ENCODE measurements at places on chromosomes 3 and 15.

DNA sequence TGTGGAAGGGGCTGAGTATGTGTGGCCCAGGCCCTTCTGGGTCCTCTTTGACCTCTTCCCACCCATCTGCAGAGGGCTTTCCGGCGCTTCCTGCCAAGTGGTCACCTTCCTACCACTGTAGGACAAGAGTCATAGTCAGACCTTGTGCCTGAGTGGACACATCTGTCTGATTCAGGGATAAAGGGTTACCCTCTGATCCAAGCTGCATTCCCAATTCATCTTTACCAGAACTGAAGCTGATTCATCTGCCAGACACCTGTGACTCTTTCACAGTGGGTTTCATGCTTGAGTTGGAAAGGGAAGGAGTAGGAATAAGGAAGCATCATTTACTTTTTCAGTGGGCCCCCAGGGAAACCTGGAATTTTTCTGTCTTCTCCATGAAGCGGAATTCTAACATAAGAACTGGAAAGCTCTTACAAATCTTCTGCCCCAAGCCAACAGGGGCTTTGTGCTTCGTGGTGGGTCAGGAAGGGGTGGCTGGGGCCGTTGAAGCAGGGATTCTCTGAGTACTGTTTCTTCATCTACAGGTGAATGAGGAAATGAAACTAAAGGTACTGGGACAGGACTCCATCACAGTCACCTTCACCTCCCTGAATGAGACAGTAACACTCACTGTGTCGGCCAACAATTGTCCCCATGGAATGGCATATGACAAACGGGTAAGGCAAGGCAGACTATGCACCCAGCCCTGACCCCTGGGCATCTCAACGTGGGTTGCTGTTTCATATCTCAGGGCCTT, 46.4 kb downstream of the C3orf20 start:
- peaks cover 3% of the 10 kb centered on the region for H3K36me3 ChIP-seq
- H3K27me3 ChIP-seq = peaks cover 5% of the 10 kb centered on the region
- H3K4me3 ChIP-seq = no peak overlapping the region
- DNase-seq = no peak
- H3K4me1 ChIP-seq = peaks cover 5% of the 10 kb centered on the region

GRCh38 chr3:188559856-188560255, 405.9 kb downstream of the LPP start:
- H3K36me3 ChIP-seq = peaks cover 4% of the 10 kb centered on the region
- H3K4me3 ChIP-seq = no peak overlapping the region

DNA sequence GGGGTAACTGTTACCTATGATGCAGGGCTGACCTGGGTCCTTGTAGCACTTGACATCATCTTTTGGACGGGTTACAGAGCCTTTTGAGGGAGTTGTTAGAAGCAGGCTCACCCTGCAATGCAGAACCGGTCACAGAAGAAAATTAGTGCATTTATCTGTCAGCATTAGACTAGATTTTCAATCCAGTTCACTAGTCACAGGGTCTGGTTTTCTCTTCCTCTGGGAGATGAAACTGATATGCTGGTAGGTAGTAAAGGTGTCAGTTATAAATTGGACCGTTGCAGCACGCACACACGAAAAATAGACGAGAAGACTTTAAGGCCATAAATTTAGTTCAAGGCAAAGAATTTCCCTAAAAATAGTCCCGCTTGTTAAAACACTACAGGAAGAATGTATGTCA, 532.3 kb upstream of the ATP11B start:
- H3K27me3 ChIP-seq = peaks cover 11% of the 10 kb centered on the region
- no peak overlapping the region for H3K4me3 ChIP-seq
- DNase-seq = no peak
- H3K36me3 ChIP-seq = no peaks in the 10 kb centered on the region

- H3K27me3 ChIP-seq = no peaks in the 10 kb centered on the region
- H3K27ac ChIP-seq = peak overlapping the region; percentile 83
- DNase-seq = peak; percentile 34
- peaks cover 14% of the 10 kb centered on the region for H3K36me3 ChIP-seq
Measured at GRCh38 chr15:63544258-63545026, 40.0 kb downstream of the USP3 start.

DNA sequence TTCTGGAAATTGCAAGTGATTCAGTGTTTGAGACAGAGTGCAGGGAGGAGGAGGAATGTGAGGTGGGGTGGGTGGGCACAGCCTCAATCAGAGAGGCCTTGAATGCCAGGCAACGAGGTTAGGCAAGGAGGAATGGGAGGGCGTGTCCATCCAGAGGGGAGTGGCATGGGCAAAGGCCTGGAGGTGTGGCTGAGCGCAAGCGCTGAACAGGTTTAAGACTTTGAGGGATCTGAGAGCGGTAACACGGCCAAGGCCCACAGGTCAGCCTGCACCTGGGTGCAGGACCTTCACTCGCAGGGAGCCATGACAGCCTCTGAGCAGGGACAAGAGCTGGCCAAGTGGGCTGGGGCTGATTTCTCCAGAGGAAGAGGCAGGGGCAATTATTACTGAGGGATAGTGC, 125.9 kb downstream of the TPRA1 start:
- no peaks in the 10 kb centered on the region for H3K4me1 ChIP-seq
- H3K4me3 ChIP-seq = no peak overlapping the region
- no peak for DNase-seq
- H3K36me3 ChIP-seq = peaks cover 3% of the 10 kb centered on the region
- peaks cover 20% of the 10 kb centered on the region for H3K27me3 ChIP-seq

GRCh38 chr3:80307844-80308243, 540.0 kb upstream of the ROBO1 start:
- H3K36me3 ChIP-seq = no peaks in the 10 kb centered on the region
- no peaks in the 10 kb centered on the region for H3K4me1 ChIP-seq
- no peaks in the 10 kb centered on the region for H3K27me3 ChIP-seq
- no peak for DNase-seq
- no peak overlapping the region for H3K4me3 ChIP-seq

- no peak overlapping the region for H3K4me3 ChIP-seq
- DNase-seq = no peak
- H3K27ac ChIP-seq = no peak overlapping the region
- no peaks in the 10 kb centered on the region for H3K4me1 ChIP-seq
Measured at GRCh38 chr3:145357453-145357852, 803.5 kb downstream of the PLOD2 start.

DNA sequence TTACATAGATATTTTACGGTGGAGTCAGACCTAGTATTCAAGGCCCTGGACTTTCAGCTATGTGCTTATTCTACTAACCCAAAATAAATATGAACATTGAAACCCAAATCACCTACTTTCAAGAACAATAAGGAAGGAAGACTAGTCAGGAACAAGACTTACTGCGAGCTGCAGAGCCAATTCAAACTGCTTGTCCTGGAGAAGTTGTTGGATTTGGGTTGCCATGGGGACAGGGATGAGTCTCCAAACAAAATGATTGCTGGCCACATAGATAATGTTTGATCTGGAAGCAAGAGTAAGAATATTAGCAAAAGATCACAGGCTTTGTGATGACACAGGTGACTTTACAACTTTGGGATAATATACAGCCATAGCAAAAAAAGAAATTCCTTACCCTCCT, 21.6 kb upstream of the PLA2G4F start:
- H3K27ac ChIP-seq = peak overlapping the region; percentile 24
- peaks cover 50% of the 10 kb centered on the region for H3K36me3 ChIP-seq
- H3K27me3 ChIP-seq = no peaks in the 10 kb centered on the region
- H3K4me3 ChIP-seq = no peak overlapping the region
- DNase-seq = no peak
- H3K4me1 ChIP-seq = no peaks in the 10 kb centered on the region

- H3K27me3 ChIP-seq = peaks cover 2% of the 10 kb centered on the region
- DNase-seq = no peak
- H3K4me1 ChIP-seq = no peaks in the 10 kb centered on the region
Measured at GRCh38 chr3:159144472-159144871, 342.6 kb downstream of the MFSD1 start.

DNA sequence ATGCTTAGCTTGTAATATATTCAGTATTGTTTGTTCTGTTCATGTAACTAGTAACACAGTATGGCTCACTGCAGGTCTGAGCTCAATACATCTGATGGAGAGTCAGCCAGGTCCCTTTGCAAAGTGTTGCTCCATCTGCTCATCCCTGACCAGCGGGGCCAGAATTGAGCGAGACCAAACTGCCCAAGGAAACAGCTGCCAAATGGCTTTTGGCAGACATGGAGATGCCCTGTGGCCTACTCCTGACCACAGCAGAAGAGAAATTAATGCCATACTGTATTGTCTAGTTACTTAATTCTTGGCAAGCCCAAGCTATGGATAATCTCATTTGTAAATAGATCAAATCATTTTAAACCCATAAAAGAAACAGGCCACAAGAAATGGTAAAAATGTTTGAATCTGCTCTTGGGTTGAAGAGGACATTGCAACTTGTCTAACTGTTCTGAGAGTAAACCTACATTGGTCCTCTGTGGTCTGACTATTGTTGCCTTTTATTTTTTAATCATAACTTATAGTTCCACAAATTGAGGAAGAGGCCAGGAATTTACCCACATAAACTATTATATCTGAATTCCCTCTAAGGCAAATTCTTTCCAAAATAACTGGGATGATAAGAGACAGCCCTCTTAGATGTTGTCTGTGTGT, 209.5 kb downstream of the EBLN2 start:
- H3K4me3 ChIP-seq = no peak overlapping the region
- no peaks in the 10 kb centered on the region for H3K4me1 ChIP-seq
- H3K27me3 ChIP-seq = no peaks in the 10 kb centered on the region

DNA sequence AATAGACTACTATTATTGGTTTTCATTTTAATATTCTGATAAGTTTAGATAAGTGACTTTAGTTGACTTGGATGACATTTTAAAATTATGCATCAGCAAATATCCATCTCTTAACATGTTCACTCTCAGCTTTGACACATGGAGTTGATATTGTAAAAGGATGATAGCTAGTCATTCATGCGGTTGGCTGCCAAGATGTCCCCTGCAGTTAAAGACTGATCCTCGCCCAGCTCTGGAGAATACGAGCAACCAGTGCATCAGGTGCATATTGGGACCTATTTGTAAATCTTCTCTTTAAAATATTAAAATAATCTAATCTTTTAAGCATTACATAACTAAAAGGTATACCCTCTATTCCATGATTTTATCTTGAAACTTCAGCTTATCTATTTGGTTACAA, 41.9 kb downstream of the EPHB1 start:
- DNase-seq = no peak
- no peak overlapping the region for H3K27ac ChIP-seq
- peaks cover 12% of the 10 kb centered on the region for H3K4me1 ChIP-seq
- H3K4me3 ChIP-seq = no peak overlapping the region

- H3K27me3 ChIP-seq = peaks cover 2% of the 10 kb centered on the region
- H3K4me1 ChIP-seq = peaks cover 8% of the 10 kb centered on the region
- H3K27ac ChIP-seq = no peak overlapping the region
Measured at GRCh38 chr15:67937153-67937761, 97.4 kb upstream of the RNU6-1 start.

- H3K4me3 ChIP-seq = no peak overlapping the region
- peaks cover 8% of the 10 kb centered on the region for H3K27me3 ChIP-seq
- no peak for DNase-seq
- no peaks in the 10 kb centered on the region for H3K36me3 ChIP-seq
Measured at GRCh38 chr15:58217460-58217859, 79.3 kb downstream of the AQP9 start.

- no peak overlapping the region for H3K4me3 ChIP-seq
- DNase-seq = no peak
- no peaks in the 10 kb centered on the region for H3K4me1 ChIP-seq
- H3K27me3 ChIP-seq = no peaks in the 10 kb centered on the region
Measured at GRCh38 chr3:100769693-100770092, 60.4 kb downstream of the TFG start.

DNA sequence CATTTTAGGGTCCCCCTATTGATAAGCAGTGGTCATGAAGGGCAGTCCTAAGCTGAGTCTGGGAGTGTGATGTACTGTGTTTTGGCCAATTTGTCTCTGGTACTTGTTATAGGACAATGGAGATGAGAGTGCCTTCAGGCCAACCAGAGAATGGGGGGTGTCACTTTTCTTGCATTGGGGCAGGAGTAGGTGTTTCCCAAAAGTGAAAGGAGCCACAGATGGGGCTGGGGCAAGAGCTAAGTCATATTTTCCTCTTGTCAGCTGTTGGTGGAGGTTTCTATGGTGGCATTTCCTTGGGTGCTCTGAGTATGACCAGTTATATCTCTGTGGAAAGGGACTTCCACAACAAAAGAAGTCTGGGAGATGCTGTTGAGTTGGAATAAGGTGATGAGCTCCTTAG, 24.7 kb upstream of the BSN start:
- peaks cover 4% of the 10 kb centered on the region for H3K4me1 ChIP-seq
- no peak overlapping the region for H3K4me3 ChIP-seq
- H3K27me3 ChIP-seq = no peaks in the 10 kb centered on the region
- DNase-seq = no peak

DNA sequence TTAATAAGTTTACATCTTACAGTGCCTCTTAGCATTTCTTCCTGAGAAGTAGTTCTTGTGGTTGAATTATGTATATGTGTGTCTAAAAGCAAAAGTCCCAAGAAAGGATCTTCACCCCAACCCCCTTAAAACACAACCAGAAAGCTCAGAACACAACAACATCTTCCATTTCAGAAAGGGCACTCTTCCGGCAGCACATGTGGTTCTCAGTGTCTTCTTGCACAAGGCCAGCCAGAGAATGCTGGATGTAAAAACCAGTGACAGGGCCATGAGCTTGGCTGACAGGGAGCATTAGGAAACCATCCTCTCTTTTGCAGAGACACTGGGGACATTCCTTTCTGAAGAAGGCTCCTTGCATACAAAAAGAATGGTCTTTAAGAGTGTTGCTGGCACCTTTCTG, 45.0 kb downstream of the EEFSEC start:
- no peak for DNase-seq
- H3K27ac ChIP-seq = no peak overlapping the region
- peaks cover 13% of the 10 kb centered on the region for H3K36me3 ChIP-seq
- H3K4me3 ChIP-seq = no peak overlapping the region
- H3K4me1 ChIP-seq = no peaks in the 10 kb centered on the region
- no peaks in the 10 kb centered on the region for H3K27me3 ChIP-seq

GRCh38 chr15:41292521-41292920, 39.9 kb downstream of the OIP5 start:
- H3K4me3 ChIP-seq = no peak overlapping the region
- H3K27me3 ChIP-seq = no peaks in the 10 kb centered on the region
- no peak for DNase-seq

DNA sequence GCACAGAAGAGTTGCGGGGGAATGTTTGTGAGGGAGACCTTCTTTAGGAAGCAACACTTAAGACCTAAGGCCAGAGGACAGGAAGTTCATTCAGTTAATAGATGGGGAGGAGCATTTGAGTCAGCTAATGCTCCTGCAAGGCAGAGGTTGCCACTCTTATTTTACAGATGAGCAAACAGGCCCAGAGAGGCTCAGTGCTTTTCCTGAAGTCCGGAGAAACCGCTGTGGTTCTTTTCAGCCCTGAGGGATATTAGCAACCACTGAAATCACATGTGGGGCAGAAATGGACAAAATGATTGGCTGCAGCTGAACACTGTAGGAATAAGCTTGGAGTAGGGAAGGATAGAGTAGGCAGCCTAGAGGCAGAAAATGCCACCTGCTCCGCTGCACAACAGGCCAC, 33.3 kb upstream of the RTP4 start:
- no peak for DNase-seq
- H3K36me3 ChIP-seq = no peaks in the 10 kb centered on the region
- H3K4me3 ChIP-seq = no peak overlapping the region
- no peak overlapping the region for H3K27ac ChIP-seq

DNA sequence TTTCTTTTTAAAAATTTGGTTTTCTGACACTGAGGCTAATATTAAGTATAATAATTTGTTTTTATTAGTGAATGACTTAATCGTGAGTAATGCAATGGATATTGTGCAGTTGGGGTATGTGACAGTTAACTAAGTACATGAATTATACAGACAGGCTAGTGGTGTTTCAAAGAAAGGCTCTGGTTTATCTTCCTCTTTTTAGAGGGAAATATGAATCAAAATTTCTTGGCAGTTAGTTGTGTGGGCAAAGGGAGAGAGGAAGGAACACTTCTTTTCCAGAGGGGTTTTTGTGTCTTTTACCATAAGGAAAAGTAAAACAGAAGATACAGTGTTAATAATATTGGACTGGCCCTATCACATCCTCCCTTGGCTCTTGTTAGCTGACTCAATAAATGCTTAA, 2.7 kb downstream of the ZNF654 start:
- H3K27ac ChIP-seq = no peak overlapping the region
- no peak overlapping the region for H3K4me3 ChIP-seq
- no peak for DNase-seq

All from memory B cell (primary cell).